ENCODE measurements at places on chromosomes 1 and 21.
A peak's percentile ranks its signal among the peaks of the same experiment; 100 is the strongest.

DNA sequence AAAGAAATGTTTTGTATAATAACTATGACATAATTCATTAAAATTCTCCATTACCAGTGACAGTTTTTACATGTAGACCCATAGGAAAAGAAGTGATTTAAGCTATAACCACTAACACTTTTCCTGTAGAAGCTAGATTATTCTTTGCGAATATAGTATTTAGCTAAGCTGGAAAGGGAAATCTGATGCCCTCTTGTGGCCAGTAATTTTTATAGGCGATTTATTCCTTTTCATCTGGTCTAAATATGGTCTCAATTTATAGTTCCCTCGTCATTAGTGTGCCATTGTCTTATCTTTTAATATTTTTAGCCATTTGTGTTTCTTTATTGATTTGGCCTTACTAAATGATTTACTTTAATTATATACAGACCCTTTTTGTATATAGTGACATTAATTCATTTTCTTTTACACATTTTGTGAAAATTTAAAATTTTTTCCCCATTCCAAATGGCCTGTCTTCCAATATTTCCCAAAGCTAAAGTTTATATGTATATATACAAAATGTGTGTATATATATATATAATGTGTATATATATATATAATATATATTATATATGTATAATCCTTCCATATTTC lies 26.7 kb downstream of the BTG3 start:
- DNase-seq, result peak; percentile 31

DNA sequence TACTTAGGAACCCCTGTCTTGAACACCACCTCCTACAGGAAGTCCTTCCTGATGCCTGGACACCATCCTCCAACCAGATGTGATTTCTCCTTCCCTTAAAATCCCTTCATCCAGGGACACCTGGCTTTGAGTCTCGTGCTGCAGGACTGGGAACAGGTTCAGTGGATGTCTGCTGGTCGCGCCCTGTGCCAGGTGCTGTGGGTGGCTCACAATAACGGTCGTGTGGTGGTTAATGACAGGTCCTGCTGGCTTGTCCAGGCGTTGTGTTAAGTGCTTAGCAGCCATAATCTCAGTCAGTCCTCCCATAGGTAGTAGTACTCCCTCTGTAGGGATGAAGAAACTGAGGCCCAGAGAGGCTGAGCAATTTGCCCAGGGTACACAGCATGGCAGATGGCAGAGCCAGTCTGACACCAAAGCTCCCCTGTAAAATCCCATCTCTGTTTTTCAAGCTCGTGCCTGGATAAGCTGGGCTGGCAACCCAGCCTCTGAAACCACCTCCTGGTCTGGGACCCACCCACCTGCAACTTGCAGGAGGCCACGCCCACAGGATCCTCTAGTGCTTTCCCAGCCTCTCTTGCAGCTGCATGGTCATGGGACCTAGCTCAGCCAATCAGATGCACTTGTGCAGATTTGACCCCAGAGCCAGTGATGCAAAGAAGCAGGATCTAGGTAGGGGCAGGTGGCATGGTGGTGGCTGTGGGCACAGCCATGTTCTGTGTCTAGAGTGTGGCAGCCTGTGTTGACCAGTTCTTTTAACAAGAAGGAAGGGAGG lies 106.0 kb upstream of the IFFO2 start:
- DNase-seq, result no peak

DNA sequence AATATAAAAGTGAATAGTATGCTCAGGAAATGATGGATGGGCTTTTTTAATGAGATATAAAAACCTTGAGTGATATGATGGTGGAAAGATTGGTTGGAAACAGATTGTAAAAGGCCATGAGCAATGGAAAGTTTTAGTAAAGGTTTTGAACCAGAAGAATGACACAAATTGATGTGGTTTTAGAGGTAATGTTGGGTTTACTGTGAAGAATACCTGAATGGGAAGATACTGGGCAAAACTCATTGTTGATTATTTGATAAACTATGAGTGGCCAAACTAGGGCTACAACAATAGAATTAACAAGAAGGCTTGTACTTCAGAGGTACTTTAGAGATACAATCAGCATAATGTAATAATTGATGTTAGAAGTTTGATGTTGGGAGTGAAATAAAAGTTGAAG lies 108.5 kb downstream of the PTGS2 start:
- no peak for DNase-seq

- no peak for DNase-seq
Observed at GRCh38 chr1:219472596-219472995, 140.3 kb downstream of the ZC3H11B start.
